ENCODE measurements at places on chromosomes 1 and 21.

DNA sequence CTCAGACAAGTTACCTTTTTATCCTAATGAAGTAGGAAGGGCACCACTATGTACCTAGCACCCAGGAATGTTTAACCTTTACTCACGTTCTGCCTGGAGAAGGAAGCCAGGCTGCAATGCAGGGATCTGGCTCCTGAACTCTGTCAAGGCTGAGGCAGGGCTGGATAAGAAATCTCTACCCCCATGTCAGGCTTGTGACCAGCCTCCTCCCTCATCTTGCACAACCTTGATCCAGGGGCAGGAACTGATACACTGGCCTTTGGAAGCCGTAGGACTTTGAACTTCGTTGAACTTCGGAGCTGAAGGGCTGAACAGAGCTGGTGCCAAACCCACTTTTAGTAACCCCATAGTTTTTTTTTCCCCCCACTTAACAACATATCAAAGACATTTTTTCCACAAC lies 8.0 kb upstream of the AKR1A1 start:
- DNase-seq = no peak

DNA sequence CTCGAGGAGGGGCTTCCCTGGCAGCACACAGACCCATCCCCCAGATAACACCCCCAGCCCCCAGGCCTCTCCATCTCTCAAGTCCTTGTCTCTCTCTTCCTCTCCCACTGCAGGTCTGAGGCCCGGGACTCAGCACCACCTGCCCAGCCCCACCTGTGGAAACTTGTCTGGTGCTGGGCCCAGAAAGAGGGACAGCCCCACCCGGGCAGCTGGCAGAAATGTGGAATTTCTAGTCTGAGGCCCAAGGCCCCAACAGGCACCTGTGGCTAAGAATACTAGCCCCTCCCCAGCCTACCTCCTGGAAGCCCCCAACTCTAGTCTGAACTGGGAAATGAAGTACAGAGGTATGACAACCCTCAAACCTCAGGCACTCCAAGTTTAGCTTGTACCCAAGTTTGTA lies 15.4 kb downstream of the TTC39A start:
- DNase-seq = no peak

DNA sequence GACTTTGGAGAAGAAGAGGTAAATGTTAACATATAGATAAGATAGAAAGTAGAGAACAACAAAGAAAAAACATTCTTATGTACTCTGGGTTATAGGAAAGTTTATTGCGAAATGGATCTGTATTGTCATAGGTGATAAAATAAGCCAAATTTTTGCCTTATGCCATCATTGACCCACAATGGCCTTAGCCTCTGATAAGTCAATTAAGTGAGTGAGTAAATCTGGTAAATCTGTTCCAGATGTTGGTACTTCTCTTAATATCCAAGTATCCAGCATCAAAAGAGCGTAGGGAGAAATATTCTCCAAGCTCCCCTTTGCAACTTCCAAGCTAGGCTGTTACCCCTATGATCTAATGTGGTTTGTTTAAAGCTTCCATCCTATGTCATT lies 38.3 kb upstream of the CLCA4 start:
- DNase-seq = no peak

GRCh38 chr1:12275370-12275769 lies 45.5 kb downstream of the VPS13D start:
- peak; percentile 6 for DNase-seq

DNA sequence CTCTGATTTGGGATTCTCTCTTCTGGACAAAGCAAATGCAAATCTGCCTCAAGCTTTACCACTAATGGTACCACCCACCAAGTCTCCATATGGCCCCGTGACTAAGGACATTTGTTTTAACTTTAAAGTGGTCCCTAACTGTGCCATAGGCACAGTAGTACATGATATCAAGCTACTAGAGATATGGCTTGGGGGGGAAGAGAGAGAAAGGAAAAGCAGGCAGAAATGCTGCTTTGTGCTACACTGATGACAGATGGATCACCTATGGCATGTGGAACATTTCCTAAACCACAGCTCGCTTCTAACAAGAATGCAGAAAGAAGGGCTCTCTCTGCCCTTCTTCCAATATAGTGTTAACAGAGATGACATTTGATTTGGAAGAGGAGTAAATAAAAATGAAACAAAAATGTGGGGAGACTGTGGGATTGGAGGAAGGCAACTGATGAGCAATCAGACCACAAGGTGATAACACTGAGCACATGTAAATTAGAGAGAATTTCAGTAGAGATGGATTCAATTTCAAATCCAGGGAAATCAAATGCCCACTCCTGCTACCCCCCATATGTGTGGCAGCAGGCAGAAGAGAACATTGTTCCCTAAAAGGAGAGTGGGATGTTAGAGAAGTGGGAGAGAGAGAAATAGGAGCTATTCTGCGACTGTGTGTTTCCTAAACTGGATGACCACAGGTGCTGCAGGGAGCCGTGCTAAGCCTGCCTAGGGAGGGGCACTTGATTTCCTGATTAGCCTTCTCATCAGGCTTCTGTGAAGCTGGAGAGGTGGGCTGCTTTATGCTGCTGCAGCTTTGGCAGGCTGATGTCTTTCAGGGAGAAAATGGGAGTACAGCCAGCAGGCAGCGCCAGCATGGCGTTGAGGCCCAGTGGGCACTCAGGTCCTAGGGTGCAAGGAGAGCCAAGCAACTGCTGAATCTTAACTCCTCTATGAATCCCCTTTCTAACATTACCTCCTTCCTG lies 75.3 kb downstream of the ZNF648 start:
- DNase-seq = no peak

DNA sequence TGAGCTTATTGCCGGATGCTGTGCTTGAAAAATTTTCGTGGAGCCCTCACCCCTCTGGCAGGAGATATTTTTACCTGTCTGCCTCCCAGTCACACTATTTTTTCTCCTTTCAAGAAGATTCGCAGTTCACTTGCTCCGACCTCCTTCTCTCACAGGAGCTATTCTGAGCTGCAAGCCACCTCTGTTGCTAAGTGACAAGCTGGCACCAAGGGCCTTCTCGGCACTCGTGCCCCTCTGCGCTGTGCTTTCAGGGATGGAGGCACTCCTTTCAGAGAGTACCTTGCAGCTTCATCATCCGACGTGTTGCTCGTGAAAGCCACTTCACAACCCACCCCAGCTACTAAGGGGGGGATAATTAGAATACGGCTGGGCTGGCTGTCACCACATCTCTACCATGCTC lies 11.6 kb downstream of the SLC6A17 start:
- DNase-seq = no peak

DNA sequence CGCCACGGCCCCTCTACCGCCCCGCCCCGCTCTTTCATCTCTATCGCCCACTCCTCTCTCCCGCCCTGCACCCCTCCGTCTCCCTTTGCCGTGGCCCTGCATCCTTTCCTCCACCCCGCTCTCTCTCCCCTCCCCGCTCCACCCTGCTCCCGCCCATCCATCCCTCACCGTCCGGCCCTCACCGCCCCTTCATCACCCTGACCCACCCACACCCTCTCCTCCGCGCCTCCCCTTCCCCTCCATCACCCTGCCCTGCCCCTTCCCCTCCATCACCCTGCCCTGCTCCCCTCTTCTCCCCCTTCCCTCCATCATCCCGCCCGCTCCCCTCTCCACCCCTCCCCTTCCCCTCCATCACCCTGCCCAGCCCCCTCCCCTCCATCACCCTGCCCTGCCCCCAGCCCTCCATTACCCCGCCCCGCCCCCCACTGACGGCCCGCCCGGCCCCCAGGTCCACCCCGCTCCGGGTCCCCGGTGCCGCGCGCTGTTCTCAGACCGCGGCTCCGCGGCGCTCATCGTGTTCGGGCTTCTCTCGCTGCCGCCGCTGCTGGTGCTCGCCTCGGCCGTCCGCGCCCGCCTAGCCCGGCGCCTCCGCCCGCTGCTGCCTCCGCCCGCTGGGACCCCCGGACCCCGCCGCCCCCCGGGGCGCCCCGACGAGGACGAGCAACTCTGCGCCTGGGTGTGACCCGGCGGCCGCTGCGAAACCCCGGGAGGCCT lies 6.2 kb upstream of the ANKRD65 start:
- DNase-seq = no peak

DNA sequence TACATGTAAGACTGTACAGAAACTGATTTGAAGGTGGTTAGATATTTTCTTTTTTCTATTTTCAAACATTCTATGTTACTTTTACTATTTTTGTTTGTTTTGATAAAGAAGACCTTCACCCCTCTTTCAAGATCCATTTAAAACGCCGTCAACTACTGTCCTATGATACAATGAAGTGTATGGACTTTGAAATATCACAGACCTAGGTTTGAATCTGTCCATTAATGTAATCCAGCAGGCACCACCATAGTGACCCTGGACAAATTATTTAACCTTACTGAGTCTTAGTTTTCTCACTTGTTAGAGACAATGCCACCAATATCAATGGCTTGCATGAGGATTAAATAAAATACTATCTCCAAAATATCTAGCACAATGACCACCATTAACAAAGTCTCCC lies 2.0 kb downstream of the FRRS1 start:
- DNase-seq = no peak

GRCh38 chr1:172499636-172500141 lies 33.3 kb upstream of the SUCO start:
- DNase-seq = no peak

DNA sequence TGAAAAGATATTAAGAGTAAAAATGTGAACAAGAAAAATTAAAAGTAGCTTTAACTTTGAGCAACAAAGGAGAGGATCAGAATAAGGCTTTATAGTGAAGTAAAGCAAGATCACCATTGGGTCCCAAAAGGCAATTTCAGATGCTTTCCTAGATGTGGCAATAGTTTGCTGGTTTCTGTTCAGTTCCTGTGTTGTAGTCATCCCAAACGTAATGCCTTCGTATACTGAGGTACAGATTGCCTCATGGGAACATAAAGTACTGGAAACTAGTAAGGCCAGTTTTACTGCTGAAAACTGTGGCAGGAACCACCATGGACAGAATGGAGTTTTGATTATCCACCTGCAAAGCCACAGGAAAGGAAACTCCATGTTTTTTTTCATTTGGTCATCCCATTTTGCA lies 283.5 kb upstream of the SGIP1 start:
- DNase-seq = no peak

- DNase-seq = no peak
Observed at GRCh38 chr1:181318022-181318857, 165.1 kb upstream of the CACNA1E start.

DNA sequence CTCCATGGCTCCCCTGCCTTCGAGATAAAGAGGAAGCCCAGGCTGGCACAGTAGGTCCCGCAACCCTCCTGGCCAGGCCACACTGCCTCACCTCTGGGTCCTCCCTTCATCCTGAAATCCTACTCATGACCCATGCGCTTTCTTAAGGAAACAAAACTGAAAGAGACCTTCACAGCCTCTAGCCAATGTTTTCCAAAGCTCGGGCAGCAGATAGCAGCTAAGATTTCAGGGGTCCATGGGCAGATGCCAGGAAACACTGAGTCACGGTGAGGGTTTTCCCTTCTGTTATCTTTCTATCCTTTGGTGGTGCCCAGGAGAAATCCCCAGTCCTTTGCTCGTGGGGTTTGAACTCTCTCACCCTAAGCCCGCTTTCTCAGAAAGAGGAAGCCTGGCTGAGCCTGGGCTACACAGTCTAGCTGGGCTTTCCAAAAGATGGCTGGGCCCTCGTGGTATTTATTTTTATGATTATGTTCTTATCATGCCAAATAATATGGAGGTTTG lies 26.6 kb downstream of the TTC39A start:
- no peak for DNase-seq

GRCh38 chr1:109935451-109935900 lies 24.8 kb downstream of the CSF1 start:
- DNase-seq = no peak

- no peak for DNase-seq
Observed at GRCh38 chr21:34018185-34018584, 55.2 kb upstream of the MRPS6 start.

DNA sequence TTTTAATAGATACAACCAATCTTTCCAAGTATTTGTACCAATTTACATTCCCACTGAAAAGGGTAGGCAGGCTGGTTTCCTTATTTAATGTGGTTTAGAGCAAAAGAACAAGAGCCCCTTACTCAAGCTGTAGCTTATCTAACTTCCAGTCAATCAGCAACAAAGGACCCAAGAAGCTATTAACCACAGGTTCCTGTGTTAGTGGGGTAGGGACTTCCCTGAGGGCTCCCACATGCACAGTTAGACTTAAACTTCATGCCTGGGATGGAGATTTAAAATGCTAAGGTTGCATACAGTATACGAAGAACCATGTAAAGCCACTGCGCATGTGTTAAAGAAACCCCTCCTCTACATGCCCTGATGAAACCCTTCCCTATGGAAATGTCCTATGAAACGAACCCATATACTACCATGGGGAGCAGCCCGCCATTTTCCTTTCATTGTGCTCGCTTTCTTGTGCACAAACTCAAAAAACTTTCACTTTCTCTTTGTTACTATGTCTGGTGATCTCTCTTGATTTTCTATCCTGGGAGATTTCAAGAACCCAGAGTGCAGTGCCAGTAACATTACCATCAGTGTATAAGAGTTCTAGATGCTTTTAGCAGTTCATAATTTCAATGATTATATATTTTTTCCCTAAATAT lies 23.3 kb upstream of the ST6GALNAC5 start:
- DNase-seq = no peak

DNA sequence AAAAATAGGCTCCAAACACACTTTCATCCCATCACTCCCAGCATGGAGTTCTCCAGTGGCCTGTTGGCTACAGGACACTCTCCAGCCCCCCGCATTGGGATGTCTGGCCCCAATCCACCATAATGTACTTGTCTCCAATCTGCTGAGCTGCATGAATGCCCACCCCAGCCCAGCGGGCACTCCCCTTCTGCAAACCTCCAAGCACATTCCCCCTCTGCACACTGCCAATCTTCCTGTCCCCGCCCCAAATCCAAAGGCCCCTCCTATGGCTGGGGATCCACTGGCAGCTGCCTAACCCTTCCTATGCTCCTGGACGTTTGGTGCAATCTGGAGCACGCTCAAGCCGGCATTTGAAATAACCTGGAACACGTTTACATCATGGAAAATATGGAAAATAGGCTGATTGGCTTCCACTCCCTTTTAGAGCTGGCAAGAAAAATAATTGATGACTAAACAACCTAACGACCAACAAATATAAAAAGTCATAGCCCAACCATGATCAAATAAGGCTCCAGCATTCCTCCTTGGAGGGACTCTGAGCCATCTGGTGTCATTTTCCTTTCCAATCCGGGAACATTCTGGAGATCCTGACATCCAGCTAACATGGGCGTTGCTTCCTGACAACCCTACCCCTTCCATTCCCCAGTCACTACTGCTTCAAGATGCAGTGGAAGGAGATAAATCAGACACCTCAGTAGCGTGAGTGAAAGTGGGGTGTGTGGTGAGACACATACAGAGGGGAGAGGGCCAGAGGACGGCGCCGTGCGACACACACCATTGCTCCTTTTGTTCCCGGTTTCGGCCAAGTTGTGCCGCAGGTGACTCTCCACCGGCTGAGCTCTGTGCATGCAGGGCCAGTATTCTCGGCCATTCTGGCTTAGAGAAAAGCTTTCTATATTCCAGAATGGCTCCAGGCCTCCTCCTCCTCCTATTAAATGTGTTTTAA lies 41.6 kb downstream of the PDE9A start:
- DNase-seq = no peak
